NCI-H524 (cell line): ENCODE measurements at places on chromosomes 7 and 10.

DNA sequence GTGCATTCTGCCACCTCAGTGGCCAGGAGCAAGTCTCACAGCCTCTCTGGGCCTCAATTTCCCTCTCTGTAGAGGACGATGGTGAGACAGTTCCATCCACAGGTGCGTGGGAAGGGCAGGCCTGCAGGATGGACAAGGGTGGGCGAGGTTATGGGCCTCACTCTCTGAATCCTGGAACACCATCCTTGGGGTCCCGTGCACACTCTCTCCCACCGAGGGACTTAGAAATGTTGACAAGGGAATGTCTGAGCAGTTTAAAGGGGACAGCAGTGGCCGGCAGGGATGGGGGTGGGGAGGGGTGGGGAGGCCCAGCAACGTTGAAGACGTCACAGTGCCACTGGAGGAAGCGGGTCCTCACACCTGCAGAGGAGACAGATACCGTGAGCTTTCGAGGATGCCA is 111.5 kb downstream of the FOXL3 start:
- DNase-seq = no peak

DNA sequence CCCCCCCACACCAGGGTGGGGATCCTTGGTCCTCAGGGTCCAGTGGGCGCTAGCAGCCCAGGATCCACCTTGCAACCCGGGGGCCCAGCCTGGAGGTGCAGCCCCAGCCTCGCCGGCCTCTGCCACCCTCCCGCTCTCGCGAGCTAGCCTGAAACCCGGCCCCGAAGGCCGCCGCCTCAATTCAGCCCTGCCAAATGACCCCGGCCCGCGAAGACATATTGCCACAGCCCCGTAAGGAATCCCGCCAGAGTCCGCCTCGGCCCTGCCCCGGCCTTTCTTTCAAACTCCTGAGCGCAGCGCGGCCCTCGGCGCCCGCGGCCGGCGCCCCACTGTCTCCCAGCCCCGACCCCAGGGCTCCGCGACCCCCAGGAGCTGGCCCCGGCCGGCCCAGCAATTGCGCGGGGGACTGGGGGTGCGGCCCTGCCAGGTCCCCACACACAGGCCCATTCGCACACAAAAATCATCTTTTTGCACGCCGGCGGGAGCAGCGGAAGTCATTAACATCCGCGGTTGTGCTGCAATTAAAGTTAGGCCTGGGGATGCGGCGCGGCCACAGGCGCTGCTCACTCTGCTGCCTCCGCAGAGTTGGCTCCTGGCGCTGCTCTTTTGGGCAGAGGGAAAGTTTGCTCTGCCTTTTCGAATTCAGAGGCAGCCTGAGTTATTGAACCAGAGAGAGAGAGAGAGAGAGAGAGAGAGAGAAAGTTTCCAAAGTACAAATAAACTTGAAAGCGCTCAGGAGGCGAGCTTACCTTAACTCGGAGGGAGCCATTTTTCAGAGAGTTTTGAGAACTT is 4.0 kb downstream of the HOXA5 start:
- no peak for DNase-seq

DNA sequence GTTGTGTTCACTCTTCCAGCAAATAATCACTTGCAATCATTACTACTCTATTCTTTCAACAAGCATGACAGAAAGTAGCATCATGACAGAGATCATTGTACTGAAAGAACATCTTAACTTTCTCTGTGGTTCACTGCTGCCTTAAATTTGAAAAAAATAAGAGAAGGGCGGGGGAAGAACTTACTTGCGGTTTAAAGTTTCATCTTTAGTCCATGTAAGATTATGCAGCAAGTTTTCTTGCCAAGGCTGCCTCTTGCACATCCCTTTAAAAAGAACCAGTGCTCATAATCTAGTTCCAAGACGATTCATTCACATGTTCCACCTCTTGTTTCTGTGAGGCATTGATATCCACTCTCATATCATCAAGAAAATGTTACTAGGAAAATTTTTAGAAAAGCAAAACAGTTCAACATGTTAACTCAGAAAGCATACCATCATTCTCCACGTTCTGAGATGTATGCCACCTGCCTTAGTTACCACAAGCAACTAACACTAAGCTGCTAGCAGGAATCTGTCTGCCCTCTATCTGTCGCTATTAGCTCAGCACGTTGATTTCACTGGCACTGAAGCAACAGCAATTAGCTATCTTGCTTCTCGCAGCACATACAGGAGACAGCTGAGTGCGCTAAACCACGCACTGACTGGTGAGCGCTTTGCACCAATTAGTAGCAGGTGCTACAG is at the start of gene PCDH15:
PCDH15 (minus strand) TSS at position 491 of the 681 bp plus-strand sequence. CDS start 136,969 bp downstream, outside the sequence.
- peak; percentile 5 for DNase-seq

GRCh38 chr7:75571209-75571608 is 79.1 kb downstream of the SPDYE5 start:
- peak; percentile 31 for DNase-seq

DNA sequence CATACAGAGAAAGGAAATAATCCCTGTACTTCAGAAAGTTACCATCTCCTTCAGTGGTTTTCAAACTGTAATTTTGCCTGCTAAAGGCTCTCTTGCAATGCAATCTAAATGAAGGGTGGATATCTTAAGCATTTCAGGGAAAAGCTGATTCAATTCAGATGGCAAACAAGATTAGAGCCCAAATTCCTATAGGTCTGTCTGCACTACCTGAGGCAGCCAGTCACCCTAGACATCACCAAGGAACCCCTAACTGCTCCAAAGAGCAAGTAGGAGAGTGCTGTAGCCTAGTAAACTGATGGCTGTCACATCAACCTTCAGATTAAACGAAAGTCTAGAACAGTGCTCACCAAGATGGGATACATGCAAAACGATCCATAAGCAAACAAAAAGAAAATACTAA is 138.0 kb upstream of the ANK3 start:
- no peak for DNase-seq

DNA sequence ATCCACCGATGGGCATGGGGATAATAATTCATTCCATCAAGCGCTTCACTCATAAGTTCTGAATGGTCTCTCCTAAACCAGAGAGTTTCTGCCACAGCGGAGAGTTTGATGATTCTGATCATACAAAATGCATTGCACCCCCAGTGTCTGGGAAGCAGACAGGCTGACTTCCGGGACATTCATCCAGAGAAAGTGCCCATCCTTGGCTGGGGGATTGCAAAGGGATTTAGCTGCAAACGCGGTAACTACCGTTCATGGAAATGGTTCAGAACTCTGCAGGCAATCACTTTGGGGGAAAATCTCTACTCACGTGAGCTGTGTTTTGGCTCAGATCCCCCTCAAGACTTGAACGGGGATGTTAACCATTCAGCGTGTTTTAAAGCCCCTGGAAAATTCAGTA is 33.4 kb upstream of the CALN1 start:
- DNase-seq = no peak

GRCh38 chr7:108026647-108027046 is 23.7 kb upstream of the LAMB1 start:
- DNase-seq = no peak

DNA sequence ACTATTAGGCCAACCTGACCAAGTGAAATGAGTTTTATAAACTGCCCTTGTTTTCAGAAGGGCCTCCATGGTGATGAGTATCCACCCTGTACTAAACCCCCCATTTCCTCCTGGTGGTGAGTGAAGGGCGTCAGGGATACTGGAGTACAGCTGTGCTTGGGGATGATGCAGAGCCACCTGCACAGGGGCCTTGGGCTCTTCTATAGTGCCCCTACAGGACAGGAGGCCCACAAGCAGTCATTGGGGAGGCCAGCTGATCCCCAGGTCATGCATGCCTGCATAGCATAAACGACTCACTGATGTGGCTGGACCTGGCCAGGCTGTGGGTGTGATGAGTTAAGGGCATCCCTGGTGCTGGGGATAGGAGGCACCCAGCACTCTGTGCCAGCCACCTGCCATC is 114.1 kb upstream of the CELF2 start:
- no peak for DNase-seq
